ENCODE measurements at places on chromosomes 7 and 10.

- no peak for DNase-seq
These were observed 6.7 kb downstream of the PON3 start for GRCh38 chr7:95389516-95389915.

- DNase-seq = no peak
These were observed 208.7 kb upstream of the ZNF32 start for GRCh38 chr10:43857206-43857930.

DNA sequence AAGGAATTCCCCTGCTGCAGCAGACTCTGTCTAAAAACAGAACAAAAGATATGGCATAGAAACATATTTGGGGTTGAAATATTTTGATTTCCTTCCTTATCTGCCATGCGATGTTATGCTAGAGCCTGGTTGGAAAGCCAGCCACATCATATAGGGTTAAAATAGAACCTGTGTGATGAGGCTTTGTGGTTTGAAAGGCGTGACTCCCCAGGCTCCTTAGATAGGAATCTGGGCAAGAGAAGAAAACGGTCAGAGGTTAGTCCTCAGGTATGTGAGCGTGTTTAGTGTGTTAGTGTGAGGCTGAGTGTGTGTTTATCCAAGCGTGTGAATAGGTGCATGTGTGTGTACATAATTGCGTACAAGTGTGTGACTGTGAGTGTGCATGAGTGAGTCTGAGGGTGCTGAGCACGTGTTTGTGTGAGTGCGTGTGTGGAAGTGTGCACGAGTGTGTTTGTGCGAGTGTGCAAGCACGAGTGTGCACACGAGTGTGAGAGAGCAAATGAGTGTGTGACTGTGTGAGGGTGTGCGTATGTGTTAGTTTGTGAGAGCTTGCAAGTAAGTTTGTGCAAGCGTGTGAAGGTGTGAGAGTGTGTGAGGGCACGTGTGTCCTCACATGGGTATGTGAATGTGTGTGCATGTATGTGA, 79.9 kb downstream of the COL26A1 start:
- no peak for DNase-seq

DNA sequence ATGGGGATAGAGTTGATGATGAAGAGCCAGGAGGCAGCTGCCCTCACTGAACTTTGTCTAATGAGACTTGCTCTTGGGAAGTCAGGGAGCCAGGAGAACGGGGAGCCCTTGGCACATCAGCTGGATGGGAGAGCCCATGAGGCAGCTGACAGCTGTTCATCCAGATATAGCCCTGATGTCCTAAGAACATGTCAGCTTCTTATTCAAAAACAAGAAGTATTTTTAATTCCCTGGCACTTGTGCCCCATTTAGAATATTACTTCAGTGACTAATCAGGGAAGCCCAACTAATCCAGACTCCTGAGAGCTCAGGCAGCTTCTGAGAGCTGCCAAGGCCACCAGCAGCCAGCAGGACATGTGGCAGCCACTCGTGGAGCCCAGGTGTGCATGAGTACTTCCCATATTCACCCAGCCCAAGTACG, 363.4 kb downstream of the GRID1 start:
- no peak for DNase-seq

GRCh38 chr10:124122211-124122610, 28.8 kb upstream of the CHST15 start:
- DNase-seq = no peak

DNA sequence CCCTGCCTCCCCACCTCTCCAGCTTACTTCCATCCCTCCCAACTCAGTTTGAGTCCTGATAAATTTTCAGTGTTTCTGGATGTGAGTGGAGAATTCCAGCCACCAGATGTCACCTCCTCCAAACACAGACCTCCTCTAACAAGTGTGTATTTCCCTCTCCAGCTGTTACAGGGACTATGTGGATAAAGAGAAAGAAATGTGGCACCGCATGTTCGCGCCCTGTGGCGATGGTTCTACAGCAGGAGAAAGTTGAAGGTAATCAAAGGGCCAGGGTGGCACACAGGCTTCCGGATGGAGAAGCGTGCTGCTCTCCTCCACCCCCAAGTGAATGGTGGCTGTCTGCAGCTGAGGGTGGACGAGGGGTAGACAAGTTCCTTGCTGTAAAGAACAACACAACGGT, 14.7 kb downstream of the FKBP6 start:
- DNase-seq = peak; percentile 75

- no peak for DNase-seq
These were observed 76.3 kb downstream of the FOXL3 start for GRCh38 chr7:366161-366803.

GRCh38 chr7:100799037-100799896, 28.1 kb downstream of the EPHB4 start:
- peak; percentile 58 for DNase-seq

DNA sequence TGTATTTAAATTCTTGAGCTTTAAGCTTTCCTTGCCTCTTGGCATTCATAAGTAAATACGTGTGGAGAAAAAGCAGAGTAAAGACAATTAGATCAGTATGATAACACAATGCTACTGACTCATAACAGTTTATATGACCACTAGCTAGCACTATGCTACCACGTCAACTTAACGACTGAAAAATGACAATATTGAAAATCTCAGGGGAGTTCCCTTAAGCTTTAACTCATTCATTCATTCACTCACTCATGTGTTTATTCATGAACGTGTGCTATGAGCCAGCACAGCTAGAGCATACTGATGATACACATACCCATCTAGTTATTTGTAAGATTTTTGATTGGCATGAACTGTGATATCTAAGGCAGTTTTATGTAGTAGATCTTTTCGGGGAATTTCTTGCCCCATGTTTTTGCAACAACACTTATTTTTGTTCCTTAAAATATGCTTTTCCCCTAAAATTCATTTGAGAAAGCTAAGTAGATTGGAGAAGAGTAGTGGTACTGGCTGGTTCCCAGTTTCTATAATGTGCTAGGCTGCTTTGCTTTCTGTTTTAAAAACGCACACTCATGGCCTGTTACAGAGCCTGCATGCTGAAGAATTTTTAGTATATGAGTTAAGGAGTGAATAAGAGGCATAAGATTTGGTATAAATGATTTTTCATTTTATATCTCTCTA, 57.4 kb upstream of the ACBD5 start:
- no peak for DNase-seq

DNA sequence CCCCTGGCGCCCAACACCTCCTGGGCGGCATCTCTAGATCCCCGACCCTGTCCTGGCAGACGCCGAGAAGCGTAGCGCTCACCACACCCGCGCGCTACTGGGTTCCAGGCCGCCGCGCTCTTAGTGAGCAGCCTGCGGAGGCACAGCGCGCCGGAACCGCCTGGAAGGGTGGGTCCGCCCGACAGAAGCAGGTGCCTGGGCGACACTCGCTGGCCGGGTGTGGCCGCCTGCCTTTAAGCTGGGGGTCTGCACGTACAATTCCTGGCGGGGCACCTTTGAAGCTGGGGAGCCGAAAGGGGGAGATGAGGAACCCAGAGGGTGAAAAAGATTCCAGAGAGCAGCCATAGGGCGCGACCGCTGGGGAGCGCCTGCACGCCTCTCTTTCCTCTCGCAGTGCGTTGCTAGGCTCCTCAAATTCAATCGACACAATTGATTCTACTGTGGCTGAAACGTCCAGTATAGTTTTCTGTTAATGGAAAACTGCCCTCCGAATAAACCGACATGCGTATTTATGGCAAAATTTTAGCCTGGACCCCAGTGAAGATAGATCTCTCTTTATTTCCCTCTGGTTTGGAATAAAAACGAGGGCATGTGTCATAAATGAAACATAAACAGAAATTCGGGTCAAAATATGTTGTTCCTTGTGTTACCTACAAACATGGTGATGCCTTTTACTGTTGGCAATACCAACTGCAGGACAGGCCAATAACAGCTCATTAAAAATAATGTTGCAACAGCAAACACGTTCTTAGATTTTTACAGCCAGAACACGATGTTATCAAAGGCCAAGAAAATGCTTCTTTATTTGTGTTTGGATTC, 4.6 kb downstream of the HMX3 start:
- DNase-seq = no peak

DNA sequence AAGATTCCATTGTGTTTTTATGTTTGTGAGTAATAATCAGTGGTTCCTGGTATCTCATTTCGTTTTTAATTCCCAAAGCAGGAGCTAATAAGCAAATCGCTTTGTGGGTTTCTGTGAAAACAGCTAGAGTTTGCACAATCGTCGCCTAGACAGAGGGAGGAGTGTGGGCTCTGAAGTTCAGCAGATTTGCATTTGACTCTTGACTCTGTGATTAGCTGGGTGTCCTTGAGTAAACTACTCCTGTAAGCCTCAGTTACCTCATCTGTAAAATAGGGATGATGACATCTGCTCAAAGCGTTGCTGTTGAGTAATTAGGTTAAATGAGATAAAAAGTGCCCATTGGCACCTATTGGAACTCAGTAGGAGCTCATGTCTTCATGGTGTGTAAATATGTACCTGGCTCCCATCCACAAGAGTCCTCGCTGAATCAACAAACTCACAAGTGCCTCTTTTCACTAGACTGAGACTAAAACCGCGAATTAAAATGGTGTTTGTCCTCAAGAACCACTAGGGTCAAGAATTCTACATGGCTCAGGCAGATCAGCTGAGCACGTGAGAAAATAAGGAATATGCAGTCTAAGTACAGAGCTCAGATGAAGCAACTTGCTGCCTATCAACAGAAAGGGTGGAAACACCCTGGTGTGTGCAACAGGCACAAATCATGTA, 385.8 kb upstream of the C7orf33 start:
- no peak for DNase-seq

- no peak for DNase-seq
These were observed 1.5 kb upstream of the AUTS2 start for GRCh38 chr7:69596723-69597277.

GRCh38 chr10:111110771-111111170, 33.9 kb downstream of the ADRA2A start:
- DNase-seq = no peak

DNA sequence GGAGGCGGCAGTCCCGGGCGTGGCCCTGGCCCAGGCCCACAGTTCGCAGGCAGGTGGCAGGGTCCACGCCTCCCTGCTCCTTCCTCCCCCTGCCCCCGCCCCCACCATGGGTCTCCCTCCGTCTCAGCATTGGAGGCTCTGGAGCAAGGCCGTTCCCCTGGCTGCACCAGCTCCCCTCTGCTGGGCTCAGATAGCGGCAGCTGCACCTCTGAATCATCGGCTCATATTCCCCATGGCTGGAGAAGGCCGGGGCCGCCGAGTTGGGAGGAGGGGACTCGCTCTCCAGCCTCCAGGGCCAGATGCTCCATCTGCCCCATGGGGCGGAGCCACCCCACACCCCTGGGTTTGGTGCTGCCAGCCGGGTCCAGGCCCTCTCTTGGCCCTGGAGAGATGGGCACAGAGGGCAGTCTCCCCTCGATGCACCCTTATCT, 145.0 kb downstream of the ELFN1 start:
- no peak for DNase-seq

DNA sequence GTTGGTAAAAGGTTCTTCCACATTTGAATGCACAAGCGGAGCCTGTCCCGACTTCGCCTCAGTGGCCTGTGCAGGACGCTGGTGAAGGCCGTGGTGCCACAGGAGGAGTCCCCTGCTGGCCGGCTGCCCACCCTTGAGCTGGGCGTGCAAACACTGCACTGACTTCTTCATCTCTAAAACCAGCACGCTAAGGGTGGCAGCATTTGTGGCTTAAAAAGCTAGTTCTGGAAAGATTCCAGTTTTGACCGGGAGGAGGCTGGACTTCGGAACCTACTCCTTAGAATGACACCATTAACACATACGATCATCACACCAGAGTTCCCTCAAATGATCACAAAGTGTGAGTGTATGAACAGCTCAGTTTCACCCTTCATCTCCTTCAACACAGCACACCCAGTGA, 102.4 kb downstream of the SMURF1 start:
- no peak for DNase-seq

DNA sequence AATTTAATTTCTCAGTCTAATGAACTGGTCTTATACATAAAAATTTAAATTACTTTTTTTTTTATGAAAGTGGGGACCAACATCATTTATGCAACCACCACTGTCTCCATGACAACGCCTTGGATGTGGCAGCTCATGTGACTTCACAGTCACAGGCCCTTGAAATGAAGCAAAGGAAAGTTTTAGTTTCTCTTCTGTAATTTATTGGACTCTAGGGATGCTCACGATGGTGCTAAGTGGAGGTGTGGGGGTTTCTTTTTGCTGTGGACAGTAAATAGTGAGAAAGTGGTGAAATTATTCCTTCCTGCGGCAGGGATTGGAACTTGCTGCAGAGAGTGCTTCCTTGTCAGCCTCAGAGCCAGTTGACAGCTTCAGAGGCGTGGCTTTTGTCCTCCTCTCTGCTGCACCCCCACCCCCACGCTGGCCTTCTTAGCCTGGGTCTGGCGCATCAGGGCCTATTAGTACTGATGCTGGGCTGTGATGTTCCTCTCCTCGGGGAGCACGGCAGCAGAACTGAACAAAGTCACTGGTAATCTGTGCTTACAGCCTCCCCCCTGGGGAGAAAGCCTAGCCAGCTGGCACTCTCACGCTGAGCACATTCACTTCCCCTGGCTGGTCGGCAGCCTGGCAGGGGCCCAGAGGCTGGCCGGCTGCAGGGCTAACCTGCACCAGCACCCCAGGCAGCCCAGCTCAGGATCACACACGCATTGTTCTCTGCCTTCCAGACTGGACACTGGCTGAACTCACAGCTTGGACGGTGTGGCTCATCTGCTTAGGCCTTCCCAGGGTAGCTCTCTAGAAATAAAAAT, 517.5 kb upstream of the GALNT17 start:
- DNase-seq = peak; percentile 65

GRCh38 chr7:35185908-35186731, 67.8 kb downstream of the TBX20 start:
- DNase-seq = peak; percentile 12

GRCh38 chr10:4941540-4942330, 21.5 kb upstream of the AKR1C1 start:
- DNase-seq = no peak

Data from iPS-NIHi11 (cell line).